Astrocyte (in vitro differentiated cells and primary cell): ENCODE measurements at places on chromosomes 2 and 18. TPM values are rescaled to one million over a fixed set of nuclear protein-coding genes. Genes with fewer than 3 reads are reported as not detected.

ATOH8 gene
- 1.2 and 1.9 TPM in 2 replicates for total RNA-seq

GCKR gene
- total RNA-seq, result not detected in 2 replicates

CIB4 gene
- total RNA-seq, result not detected in 2 replicates

SLC9A2 gene
- total RNA-seq, result 0.32 TPM in 1 of 2 replicates, not detected in the other

DNA sequence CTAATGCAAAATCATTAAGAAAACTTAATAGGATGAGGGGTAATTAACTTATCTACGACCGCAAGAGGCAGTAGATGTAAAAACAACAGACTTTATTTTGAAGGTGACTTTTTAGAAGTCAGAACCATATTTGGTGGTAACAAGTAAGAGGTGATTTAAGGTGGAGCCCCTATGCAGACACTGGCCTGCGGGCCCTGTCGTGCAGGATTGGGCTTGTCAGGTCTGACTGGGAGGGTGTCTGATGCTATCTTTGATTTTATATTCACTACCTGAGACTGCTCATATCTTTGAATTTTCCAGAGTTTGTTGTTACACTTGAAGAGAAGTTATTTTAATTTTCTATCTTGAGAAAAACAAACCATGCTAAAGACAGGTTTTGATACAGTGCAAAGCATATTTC, 29.1 kb upstream of the SCLY start:
- no peak for DNase-seq

GRCh38 chr18:10140461-10141282, 226.9 kb downstream of the VAPA start:
- DNase-seq, result peak; percentile 37

- no peak for DNase-seq
Observed at GRCh38 chr2:71743995-71744675, 290.8 kb downstream of the DYSF start.

DNA sequence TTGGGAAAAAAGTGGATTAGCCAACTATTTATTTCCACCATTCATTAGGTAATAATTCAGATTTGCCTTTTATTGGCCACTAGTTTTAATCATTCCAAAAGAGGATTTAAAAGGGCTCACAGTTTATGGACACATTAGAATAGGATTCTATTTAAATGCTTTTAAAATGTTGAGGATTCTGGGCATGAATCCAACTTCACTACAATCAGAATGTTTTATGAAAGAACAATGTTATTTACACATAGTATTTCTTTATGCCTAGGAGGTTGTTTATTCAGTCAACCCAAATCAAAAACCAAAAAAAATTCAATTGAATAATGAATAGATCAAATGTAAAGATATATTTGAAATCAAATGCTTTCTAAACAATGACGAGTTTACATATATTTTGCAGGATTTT, 232.2 kb downstream of the GULP1 start:
- no peak for DNase-seq

DNA sequence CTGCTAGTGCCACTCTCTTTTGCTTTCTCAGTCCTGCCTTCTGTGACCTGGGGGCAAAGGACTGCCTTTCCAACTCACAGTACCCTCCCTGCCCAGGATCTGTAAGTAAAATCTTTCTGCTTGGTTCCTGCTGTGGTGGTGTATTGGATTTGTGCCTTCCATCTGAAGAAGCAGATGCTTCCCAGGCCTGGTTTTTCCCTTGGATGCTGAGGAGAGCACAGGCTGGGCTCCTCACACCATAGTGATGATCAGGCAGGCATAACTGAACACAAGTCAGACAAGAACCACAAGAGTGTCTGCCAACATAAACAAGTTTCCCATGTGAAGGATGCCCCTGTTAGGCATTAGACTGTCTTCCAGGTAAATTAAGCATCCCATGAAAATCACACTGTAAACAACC, 121.3 kb upstream of the NRXN1 start:
- DNase-seq, result no peak

GRCh38 chr2:96965781-96966514, 20.4 kb downstream of the FAM178B start:
- DNase-seq, result no peak

- peak; percentile 41 for DNase-seq
Observed at GRCh38 chr2:241314226-241315092, 1.0 kb downstream of the HDLBP start.

DNA sequence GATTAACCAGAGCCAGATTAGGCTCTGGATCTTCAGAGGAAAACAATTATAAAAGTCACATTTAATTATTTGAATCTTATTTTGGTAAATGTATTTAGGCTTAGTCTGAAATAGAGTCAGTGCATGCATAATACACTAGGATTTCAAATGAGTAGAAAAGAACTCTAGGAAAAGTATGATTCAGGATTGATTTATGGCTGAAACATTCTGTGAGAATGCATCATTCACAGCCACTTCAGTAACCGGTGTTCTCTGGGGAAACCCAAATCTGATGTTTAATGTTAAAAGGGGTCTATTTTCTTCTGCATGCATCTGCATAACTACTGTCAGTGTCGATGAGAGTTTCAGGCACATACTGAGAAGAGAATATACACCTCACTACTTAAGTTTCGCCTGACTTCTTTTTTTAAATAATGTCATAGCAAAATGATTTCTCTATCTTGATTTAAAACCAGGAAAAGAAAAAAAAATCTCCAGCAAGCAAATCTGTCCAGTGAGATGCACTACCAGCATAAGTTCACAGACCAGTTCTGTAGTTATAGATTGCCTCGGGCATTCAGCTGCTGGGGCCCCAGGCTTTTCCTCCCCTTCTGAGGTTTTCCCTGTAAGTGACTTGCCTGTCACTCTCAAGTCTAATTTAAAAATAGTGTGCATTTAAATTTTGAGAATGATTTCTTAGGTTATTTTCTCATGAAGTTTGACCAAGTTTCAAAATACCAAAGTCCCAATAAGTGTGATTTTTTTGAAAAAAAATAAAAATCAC, 501.5 kb downstream of the NR4A2 start:
- peak; percentile 4 for DNase-seq

DNA sequence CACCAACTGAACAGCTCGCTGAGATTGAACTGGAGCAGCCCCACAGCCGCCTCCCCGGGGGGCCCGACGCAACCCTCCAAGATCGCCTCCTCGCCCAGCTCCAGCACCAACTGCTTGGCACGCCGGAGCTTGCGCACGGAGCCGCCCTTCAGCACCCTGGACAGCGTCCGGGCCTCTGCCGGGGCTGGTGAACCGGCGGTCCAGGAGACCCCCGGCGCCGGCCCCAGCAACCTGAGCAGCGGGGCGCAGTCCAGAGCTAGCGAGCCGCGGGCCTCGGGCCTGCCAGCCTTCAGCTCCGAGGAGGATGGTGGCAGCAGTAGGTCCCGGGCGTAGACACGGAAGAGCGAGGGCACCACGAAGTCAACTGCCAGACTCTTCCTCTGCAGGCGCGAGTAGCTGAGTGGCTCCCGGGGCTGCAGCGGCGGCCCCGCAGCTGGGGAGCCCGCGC, 1.2 kb downstream of the ALK start:
- DNase-seq, result peak; percentile 31

GRCh38 chr2:200352636-200353035, 46.1 kb downstream of the SPATS2L start:
- peak; percentile 93 for DNase-seq

GRCh38 chr2:163771596-163771995, 35.8 kb upstream of the FIGN start:
- peak; percentile 57 for DNase-seq

- DNase-seq, result no peak
Observed at GRCh38 chr2:109382226-109382895, 231.4 kb downstream of the SEPTIN10 start.

DNA sequence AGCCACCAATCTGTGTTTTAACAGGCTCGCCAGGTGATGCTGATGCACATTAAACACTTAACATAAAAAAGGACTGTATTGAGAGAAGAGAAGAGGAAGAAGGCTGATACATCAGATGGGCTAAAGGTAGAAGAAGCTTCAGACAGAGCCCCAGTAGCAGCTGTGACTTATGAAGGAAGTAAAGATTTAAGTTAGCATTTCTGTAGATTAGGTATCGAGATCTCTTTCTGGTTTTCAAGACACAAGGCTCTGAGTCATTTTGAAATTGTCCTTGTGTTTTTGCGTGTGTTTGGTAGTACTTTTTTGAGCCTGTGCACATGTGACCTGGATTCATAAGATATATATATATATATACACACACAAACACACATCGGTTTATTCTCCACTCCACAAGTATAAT, 40.6 kb upstream of the GCFC2 start:
- DNase-seq, result no peak

DNA sequence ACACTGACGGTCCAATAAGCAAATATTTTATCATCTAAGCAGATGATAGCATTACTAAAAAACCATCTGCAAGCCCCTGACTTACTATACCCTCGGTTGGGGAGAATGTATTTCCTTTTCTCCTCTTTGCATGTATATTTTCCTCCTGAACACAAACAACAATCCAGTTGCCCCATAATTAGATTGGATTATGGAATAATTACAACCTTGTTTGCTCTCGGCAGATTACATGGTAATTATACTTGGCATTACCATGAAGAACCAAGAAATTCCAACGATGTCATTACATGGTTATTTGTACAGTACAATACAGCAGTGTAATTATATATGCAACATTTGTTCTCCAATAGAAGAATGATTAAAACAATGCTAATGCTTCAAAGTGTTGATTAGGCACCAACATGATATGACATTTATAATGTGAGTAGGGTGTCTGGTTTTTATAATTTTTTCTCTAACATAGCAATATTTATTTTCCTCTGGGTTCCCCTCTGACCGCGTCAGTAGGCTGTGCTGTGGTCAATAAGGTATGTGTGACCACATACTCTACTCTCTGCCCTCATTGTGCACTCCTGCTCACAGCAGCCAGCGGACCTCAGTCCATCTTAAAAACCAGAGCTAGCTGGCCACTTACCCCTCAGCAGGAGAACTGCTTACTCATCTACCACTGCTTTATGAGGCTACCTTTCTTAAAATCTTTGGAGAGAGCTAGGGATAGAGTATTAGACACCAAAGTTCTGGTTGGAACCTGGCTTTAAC, 176.1 kb downstream of the INSIG2 start:
- peak; percentile 70 for DNase-seq

DNA sequence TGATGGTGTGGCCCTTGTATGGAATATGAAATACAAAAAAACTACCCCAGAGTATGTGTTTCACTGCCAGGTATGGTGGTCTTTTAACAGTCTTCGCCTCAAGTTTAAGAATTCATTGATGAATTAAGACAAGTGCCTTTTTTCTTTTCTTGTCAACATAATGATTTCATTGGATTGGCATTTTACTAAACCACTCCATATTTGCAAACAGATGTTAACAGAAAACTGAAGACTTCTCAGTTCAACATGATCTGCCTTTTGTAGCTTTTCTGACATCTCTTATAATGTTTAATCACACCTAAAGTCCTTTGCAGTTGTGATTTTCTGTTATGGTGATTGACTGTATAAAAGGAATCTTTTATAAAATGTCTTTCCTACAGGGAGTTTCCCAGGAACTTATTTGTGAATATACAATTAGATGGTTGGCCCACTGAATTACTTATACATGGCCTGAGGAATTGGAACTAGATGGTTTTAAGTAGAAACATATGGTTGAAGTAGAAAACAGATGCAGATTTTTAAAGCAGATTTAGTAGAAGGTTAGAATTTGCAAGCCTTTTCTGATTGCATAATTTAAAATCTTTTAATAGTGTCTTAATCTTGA, 39.7 kb downstream of the DYNC1I2 start:
- DNase-seq, result no peak

DNA sequence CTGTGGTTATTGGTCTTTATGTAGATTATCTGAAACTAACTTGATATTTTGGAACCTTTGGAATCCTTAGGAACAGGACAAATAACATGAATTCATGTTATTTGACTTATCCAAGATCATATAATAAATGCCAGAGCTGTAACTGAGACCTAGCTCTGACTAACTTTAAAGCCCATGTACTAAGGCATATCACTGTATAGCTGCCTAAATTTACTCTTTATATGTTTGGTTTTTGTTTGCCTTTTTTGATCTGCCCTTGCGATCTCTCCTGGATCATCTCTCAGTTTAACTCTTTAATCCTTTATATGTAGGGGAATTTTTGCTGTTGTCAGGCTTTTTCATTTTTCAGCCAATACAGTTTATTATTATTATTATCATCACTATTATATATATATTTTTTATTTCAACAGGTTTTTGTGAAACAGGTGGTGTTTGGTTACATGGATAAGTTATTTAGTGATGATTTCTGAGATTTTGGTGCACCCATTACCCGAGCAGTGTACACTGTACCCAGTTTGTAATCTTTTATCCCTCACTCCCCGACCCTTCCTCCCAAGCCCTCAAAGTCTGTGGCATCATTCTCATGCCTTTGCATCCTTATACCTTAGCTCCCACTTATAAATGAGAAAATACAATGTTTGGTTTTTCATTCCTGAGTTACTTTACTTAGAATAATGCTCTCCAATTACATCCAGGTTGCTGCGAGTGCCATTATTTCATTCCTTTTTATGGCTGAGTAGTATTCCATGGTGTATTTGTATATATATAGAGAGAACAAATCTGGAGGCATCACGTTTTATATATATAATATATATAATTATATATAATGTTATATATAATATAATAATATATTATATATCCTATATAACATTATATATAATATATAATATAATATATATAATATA, 48.9 kb downstream of the APLF start:
- no peak for DNase-seq

- DNase-seq, result no peak
Observed at GRCh38 chr2:35297403-35297802, 1058.2 kb upstream of the CRIM1 start.

DNA sequence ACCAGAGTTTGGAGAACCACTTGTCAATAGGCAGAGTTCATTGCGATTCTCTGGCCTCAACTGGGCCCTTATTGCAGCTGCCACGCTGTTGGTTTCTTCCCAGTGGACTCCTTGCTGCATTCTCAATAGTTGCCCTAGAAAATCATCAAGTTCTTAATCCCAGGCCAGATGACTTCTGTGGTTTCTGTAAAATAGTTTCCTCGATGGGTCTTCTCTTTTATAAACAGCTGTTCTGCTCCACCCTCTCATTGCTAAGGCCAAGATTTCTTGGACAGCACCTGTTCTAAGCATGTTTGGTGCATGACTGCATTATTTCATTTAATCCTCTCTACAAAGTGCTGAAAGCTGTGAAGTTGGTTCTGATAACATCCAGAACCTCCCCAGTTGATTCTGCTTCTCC, 131.0 kb downstream of the BCL2L11 start:
- DNase-seq, result no peak

GRCh38 chr2:145806546-145806945, 1286.6 kb upstream of the ZEB2 start:
- no peak for DNase-seq
